ENCODE measurements at places on chromosomes 5 and 9.

GRCh38 chr5:1762121-1762882, 37.3 kb downstream of the MRPL36 start:
- peak; percentile 43 for DNase-seq

- DNase-seq: no peak
Measured at GRCh38 chr9:136372006-136372405, 1.5 kb downstream of the CARD9 start.

DNA sequence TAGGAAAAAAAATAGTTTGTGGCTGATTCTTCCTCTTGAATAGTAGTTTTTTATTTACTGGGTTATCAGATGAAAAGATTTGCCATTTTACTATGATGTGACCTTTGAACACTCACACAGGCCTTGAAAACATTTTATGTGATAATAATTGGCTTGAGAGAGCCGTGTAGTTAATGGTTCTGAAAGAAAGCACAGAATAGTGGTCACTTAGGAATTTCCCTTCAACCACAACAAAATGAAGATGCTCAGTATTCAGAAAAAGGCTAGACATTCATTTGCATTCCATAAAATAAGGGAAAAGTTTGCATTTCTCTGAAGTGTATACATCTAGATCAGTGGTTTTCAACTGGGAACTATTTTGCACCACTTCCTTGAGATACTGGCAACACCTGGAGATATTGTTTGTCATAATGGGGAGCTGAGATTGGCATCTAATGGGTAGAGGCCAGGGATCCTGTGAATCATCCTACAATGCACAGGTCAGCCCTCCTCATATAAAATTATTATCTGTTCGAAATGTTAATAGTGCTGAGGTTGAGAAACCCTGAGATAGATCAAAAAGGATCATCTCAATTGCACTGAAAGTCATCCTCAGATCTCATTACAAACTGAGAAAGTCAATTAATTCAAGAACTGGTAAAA, 446.4 kb upstream of the CCNG1 start:
- no peak for DNase-seq

DNA sequence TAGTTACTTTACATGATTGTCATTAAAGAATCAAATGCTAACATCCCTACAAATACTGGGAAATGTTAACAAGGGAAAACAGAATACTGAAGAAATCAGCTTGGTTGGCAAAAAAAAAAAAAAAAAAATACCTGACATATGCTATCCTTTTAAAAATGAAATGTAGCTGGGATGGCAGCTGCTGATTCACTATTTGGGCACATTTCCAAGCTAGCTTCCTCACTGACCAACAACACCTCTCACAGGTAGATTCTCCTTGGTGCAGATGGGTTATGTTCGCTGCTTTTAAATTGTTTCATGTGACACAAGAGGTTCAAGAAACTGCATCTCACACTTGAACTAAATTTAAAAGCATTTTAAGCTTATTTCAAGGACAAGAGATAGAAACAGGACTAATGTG, 6.1 kb upstream of the PRUNE2 start:
- DNase-seq: no peak
